ENCODE measurements at places on chromosomes 16 and 17.

- peak; percentile 46 for DNase-seq
Measured at GRCh38 chr16:85800321-85800669, 800 bp downstream of the COX4I1 start.

DNA sequence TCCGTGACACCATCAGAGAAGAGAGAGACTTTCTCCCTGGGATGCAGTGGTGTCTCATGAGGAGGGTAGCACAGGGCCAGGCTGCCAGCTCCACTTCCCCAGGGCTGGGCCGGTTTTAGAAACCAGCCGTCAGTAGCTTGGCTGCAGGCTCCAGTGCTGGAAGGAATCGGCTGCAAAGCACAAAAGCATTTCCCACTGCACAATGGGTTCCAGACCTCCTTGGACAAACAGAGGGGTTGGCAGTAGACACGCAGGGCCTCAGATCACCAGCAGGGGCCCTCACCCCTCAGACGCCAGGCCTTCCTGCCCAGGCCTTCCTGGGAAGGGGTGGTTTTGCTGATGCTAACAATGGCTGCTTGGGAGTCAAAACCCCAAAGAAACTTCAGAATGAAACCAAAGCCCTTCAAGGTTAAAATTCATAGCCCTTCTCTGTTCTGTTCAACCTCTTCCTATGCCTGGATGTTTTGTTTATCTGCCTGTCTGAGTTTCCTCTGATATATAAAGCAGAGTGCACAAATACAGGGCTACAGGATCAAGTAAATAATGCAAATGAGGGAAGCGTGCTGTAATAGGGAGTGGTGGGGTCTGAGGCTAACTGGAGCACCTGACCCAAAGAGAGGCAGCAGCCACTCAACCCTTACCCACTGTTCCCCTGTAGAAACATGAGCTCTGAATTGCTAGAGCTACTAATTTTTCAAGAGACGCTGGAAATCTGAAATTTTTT is 26.2 kb downstream of the TEKT5 start:
- peak; percentile 3 for DNase-seq

DNA sequence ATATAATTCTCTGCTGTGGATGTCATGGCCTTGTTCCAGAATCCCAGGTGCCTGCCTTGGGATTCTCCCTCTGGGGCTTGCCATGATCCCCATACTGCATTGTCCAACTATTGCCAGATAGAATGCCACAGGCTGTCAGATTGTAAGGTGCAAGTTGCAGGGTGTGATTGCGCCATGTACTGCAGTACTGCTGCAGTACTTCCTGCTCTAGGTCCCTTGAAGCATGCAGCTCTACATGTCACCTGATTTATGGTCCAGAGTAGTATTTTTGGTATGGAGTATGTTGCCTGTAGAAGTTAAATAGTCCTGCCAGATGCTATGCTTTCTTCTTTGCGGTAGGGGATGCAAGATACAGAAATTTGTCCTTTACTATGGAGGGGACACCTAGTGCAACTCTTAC is 7.0 kb upstream of the SLFN5 start:
- no peak for DNase-seq

DNA sequence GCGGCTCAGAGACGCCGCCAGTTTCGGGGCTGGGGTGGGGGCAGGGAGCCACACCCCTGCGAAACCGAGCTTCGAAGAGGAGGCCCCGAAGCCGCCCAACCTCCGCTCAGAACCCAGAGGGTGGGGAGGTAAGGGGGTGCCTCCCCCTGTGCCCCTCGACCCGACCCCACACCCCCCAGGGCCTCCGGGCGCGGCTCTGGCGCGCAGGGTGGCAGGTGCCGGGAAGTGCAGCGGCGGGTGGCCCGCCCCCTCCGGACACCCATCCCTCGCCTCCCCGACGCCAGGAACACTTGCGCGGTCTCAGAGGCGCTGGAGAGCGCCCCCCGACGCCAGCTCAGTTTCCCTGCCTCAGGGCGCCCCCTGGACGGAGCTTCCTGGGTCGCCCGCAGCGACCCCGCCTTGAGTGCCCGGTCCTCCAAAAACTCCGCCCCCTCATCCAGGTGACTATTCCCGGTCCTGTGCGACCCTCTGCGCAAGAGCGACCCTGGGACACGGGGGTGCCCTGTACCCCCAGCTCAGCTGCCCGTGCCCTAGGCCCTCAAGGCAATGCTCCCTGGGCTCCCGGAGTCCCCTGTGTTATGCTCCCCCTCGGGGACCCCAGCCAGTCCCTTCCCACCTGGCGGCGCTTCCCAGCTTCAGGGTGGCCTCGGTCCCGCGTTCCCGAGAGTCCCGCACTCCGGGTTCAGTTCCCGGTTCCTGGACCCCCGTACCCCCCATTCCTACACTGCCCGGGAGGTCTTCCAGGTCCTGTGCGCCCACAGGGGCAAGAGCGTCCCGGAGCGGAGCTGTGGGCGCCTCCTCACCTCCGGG is 562 bp downstream of the PPL start:
- no peak for DNase-seq

GRCh38 chr16:1058216-1058615 is 14.3 kb upstream of the SSTR5 start:
- no peak for DNase-seq

DNA sequence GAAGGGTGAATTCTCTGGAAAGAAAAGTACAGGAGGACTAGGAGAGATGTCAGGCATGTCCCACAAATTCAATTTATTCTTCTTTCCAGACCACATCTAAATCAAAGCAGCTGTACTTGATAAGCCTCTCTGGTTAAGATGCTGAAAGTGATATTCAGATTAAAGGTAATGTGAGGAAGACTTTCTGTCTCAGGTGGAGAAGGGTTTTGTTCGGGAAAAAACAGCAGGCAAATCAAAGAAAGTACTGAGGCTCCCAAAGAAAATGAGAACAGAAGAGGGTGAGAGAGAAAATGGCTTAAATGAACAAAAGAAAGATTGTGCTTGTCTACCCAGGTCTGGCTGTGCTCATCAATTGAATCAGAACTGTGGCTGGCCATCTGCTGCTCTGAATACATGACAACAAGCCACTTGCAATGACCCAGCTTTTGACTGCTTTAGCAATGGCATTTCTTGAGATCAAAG is 55.6 kb downstream of the MMD start:
- no peak for DNase-seq

- DNase-seq: no peak
Measured at GRCh38 chr17:74970395-74970794, 2.2 kb downstream of the HID1 start.

GRCh38 chr16:15677447-15677846 is 27.4 kb downstream of the NDE1 start:
- DNase-seq: no peak

GRCh38 chr16:29141586-29142324 is 156.9 kb downstream of the LAT start:
- DNase-seq: no peak

GRCh38 chr17:30263552-30264333 is 28.0 kb downstream of the BLMH start:
- no peak for DNase-seq

- no peak for DNase-seq
Measured at GRCh38 chr17:34668206-34668605, 88.8 kb downstream of the TMEM132E start.

DNA sequence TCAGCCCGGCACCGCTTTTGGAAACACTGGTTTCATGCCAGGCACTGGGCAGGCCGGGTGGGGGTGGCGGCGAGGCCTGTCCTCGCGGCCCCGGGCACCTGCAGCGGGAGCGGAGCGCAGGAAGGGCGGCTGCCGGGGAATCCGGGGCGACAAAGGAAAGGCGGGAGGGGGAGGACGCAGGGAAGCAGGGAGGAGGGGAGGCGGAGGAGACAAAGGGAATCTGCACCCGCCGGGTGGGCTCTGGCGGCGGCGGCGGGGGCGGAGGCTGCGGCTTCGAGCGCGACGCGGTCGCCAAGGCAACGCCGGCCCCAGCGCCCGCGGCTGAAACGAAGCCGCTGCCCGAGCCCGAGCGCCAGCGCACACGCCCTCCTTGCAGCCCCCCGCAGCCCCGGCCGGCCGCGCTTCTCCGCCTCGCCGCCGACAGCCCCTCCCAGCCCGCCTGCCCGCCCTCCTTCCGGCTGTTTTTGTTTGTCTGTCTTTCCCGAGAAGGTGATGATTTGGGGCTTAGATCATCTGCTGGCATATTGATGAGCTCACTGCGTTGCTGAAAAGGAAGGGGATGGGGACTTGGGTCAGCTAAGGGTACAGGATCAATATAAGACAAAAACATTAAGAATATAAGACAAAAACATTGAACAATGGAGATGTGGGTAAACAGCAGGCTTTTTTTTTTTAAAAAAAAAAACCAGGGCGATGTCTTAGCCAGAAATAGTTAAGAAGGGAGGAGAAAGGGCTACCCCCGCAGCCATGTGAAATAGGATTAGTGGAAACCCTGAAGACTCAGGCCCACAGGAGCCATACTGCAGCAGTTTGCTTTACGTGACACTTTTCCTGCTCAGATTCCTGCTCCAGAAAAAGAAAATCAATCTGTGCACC is 32.7 kb downstream of the CDK5R1 start:
- DNase-seq: no peak

DNA sequence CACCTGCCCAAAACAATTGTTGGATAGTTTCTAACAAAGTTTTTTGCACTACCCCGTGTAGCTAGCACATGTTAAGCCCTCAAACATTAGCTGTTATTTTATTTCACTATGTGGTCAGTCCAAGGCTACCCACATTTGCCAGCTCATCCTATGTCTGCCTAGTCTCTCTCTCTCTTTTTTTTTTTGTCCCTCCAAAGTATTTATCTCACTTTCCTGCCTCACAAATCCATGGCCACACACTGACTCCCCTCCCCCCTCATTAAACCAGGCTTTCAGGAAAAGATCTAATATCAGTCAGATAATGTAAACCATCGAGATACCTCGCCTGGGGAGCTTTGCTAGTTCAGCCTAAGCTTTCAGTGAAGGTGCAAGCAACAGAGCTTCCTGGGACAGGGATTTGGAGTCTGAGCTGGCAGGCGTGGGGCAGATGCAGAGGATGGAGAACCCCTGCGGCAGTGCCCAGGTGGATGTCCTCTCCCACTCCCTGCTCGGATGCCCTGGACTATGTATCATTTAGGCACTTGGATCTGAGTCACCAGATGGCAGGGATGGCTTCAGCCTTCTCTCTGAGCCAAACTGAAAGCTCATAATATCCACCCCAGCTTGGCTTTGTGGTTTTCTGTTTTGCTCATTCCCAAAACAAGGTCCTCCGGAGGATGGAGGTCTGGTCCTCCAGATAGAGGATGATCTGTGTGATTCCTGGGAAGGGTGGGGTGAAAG is 73.7 kb upstream of the FOXF1 start:
- no peak for DNase-seq

DNA sequence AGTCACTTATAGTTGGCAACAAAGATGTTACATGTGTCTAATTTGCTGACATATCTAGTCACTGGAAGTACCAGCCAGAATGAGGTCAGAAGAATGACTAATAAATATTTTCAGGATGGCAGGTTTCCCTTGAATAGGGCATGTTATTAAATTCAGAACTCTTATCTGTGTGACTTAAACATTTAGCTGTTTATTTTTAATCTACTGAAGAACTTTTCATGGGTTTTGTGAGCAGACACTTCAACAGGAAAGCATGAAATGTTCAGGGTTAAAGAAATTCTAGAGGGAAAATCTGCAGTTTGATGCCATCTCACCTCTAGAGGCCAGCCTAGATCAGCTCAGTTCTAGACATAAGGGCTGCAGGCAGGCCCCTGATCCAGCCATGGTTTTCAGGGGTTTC is 13.2 kb downstream of the JPT2 start:
- no peak for DNase-seq

GRCh38 chr17:6471531-6472465 is 27.5 kb downstream of the PIMREG start:
- DNase-seq: no peak

DNA sequence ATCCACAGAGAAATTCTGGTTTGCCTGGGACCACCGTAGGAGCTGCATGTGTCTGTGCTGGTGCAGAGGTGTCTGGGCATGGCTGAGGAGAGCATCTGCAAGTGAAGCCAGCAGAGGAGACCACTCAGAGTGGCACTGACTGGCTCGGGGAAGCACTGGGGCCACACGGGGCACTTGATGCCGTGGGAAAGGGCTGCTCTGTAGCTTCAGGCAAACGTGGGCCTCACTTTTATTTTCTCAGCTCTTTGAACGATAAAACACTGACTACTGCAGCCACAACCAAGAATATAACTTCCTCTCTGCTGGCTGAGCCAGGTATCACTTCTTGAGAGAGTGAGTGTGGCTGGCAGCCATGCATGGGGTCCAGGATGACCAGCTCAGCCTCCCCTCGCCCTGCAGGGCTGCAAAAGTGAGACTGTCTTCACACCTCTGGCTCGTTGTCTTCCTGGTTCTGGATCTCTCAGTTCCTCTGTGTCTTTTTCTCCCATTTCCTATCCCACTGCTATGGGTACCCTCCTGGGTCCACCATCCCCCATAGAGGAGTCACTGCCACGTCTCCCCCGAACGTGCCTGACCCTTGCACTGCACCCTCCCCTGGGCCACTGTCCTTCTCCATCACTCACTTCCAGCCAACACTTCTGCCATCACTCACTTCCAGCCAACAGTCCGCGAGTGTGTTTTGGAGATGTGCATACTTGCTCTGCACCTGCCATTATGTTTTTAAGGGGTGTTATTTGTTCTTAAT is 201.4 kb upstream of the CHMP6 start:
- no peak for DNase-seq

DNA sequence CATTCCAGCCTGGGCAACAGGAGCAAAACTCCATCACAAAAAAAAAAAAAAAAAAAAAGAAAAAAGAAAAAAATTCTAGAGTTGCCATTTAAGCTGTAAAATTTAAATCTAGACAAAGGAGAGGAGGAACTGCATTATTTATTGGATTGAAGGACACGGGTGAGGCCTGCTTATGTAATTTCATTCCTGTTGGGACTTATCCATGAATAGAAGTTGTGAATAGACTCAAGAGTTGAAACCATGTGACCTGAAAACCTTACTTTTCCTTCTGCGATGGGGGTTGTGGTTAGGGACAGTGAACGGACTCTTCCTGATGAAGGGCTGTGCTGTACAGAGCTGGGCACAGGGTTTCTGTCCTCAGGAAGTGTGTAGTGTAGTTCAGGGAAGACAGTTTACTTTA is 22.5 kb downstream of the BANP start:
- DNase-seq: no peak

GRCh38 chr16:71637398-71637797 is 11.4 kb downstream of the MARVELD3 start:
- no peak for DNase-seq

DNA sequence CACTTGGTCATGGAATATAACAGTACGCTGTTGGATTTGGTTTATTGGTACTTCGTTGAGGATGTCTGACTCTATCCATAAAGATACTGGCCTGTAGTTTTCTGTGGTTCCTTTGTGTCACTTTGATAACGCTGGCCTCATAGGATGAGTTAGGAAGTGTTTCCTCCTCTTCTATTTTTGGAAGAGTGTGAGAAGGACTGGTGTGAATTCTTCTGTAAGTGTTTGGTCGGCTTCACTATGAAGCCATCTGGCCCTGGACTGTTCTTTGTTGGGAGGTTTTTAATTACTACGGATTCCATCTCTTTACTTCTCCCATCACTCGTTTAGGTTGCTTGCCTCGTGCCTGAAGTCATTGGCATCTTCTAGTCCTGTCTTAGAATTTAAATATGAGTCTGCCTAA is 117.3 kb downstream of the OR1D5 start:
- DNase-seq: no peak

- DNase-seq: no peak
Measured at GRCh38 chr16:29694384-29695195, 15.6 kb downstream of the QPRT start.

Data from OCI-M1 (cell line).